ENCODE measurements at places on chromosomes 6 and 20.

DNA sequence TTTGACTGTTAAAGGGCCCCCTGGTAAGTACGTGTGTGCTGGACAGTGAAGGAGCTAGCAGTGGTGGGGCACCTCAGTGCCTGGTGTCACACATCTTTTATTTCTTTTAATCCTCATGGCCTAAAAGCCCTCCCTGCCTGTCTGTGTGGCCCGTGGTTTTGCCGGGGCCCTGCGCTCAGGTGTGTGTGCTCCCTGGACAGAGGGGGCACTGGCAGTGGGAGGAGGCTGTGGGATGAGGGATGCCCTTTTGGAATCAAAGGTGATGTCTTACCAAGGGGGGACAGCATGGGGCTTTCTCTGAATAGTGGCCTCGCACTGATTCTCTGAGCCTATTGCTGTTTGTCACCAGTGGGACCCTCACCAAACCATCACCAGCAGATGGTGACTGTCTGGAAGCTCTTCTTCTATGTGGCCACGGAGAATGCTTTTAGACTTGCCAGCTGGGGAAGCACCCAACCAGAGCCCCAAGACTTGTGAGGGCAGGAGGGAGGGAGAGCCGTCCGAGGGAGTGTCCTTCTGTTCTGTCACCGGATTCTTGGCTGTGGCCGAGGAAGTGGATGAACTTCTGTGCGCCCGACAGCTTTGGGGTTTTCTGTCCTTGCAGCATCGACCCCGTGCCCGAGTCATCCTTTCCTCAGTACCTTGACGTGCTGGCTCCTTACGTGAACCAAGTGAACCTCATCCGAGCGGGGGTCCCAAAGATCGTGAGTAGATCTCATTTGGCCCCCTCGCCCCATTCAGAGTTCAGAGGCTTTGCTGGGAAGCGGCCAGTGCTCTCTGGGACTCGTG is 18.1 kb downstream of the PNLDC1 start:
- DNase-seq: no peak

- DNase-seq: no peak
Observed at GRCh38 chr6:158507174-158507573, 52.7 kb upstream of the TMEM181 start.

DNA sequence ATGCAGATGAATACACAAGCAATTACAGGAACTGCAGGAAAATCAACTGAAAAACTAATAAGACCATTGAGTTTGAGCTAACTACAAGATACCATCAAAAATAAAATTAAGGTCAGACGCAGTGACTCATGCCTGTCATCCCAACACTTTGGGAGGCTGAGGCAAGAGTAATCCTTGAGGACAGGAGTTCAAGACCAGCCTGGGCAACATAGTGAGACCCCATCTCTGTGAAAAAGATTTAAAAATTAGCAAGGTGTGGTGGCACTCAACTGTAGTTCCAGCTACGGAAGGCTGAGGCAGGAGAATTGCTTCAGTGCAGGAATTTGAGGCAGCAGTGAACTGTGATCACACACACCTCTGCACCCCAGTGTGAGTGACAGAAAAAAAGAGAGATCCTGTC is 419.9 kb upstream of the SOX4 start:
- no peak for DNase-seq

GRCh38 chr6:25788305-25788922 is 33.9 kb downstream of the SLC17A4 start:
- DNase-seq: no peak

DNA sequence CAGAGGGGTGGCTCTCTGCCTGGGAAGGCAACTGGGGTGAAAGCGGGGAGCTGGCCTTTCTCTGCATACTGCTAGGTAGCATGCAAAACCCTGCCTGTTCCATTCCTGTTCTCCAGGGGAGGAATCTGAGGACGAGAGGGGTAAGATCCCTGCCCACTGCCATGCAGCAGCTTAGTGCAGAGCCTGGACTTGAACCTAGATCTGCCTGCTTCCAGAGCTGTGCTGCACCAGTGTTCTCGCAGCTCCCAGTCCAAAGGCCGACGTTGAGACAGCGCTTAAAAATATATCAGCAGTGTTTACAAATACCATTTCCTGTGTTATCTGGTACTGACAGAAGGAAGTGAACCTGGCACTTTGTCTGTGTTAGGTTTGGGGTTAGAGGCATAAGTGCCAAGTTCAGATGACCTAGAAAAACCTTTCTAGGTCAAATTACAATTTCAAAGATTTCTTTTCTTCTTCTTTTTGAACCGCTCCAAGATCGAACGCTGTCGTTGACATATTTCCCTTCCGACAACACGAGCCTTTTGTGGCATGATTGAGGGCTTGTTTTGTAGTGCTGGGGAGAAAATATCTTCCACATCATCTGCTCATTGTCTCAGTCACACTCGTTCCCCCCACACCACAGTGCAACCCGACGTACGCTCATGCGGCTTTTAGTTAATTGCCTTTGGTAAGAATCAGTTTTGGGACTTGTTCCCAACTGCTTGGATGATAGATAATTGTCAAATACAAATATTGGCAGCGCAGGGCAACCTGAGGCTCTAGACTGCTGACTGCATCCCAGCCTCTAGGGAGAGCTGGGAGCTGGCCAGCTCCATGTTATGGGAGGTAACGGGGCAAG is 44.6 kb downstream of the TOX2 start:
- DNase-seq: no peak

GRCh38 chr6:18598551-18599264 is 211.6 kb downstream of the RNF144B start:
- no peak for DNase-seq

- no peak for DNase-seq
Observed at GRCh38 chr6:35359744-35360348, 17.5 kb downstream of the PPARD start.
